NCI-H82 (cell line): ENCODE measurements at places on chromosomes 2 and 18.

GRCh38 chr2:86012007-86012712, 93.5 kb downstream of the POLR1A start:
- DNase-seq = no peak

GRCh38 chr2:156190517-156190916, 142.0 kb downstream of the NR4A2 start:
- no peak for DNase-seq

DNA sequence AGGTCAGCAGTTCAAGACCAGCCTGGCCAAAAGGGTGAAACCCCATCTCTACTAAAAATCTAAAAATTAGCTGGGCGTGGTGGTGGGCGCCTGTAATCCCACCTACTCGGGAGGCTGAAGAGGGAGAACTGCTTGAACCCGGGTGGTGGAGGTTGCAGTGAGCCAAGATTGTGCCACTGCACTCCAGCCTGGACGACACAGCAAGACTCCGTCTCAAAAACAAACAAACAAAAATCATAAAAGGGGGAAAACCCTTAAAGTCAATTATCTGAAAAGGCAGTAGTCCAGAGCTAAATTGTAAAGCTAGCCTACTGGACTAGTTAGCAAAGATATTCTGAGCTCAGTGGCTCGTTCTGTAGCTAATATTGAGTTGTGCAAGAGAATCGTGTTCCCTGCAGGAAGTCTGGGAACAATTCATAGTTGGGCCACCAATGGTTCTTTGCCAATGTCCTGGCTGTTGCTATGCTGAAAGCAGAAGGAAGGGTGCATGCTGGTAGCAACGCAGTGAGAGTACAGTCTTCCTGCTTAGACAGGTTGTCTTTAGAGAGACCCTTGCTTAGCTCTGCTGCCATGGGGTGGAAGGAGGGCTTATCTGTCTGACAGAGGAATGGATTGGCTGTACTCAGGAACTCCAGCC, 4.3 kb downstream of the TGOLN2 start:
- no peak for DNase-seq

GRCh38 chr2:189426886-189427285, 14.4 kb upstream of the WDR75 start:
- DNase-seq = no peak

DNA sequence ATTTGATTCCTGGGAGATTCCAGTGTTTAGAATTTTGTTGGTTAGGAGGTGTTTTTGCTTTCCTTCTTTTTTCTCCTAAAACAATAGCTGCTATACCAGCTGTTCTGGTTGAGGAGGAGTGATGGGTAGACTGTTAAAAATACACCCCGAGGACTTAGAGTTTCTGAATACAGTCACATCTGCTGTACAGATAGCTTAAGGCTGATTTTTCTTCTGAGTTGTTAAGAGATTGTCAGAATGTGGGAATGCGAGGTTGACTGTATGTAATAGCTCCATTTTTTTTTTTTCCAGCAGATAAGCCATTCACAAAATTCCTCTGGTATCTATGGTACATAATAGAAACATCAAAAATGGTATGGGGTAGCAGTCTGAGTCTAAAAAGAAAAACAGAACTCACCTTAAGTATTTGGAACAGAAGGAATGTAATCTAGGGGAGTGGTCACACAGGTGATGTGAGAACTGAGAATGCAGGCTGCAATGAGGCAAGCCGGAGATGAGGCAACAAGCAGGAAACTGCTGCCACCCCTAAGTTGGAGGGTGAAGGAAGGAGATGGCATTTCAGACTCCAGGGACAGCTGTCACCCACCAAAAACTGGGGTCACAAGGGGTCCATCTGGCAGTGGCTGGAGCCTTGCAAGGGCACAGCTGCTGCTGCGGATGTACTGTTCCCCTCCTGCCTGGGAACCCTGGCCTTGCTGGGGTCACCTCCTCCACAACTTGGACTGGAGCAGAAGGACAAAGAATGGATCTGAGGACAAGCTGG, 2.4 kb downstream of the DGKD start:
- DNase-seq = no peak

DNA sequence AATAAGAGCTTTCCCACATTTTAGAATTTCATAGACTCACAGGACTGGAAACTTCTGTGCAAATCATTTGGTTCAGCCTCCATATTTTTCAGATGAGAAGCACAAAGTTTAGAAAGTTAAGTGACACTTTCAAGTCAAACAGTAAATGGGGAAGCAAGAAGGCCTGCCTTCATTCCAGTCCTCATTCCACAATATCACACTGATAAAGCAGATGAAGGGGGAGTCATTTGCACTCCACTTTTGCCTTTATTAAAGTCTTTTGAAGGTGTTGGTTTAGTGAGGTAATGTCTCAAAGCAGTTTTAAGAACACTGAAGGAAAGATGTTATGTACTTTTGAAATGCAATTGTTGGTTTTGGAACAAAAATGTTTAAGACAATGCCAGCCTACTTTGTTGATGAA, 32.7 kb upstream of the STAT4 start:
- no peak for DNase-seq

DNA sequence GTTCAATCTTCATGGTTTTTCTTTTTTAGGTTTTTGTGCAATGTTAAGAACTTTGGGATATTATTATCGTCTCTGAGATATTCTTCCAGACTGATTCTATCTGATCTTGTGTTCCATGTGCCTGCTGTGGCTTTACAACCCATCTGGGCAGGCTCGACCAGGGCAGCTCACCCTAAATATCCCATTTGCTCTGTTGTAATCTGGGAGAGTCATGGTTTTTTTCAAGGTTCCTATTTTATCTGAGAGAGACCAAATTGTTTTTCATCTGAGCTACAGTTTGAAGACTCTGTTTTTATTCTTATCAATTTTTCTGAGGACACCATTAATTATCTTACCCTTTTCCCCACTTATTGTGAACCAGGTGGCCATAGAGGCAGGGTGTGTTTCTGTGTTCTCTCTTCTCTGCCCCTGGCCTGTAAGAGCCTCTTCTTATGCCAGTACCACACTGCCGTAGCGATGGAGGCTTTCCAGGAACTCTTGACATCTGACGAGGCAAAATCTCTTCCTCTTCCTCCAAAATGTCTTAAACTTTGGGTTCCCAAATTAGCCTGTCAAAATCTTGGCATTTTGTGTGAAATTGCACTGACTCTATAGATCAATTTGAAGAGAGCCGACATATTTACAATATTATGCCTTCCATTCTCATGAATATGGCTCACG, 3.1 kb downstream of the SP140L start:
- DNase-seq = no peak

DNA sequence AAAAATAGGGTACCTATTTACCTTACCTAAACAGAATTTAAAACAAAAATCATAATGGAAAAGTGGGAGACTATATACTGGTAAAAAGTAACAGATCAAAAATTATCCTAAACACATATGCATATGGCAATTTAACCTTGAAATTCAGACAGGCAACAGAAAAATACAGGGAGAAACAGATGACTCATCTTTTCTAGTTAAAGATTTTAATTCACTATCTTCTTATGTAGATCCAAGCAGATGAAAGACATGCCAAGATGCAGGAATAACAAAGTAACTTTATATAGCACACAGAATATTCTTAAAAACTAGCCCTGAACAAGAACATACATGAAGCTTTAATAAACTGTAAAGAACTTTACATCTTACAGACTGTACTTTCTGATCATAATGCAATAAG, 30.9 kb downstream of the PRPF40A start:
- no peak for DNase-seq
